ENCODE measurements at places on chromosomes 3 and 15.

DNA sequence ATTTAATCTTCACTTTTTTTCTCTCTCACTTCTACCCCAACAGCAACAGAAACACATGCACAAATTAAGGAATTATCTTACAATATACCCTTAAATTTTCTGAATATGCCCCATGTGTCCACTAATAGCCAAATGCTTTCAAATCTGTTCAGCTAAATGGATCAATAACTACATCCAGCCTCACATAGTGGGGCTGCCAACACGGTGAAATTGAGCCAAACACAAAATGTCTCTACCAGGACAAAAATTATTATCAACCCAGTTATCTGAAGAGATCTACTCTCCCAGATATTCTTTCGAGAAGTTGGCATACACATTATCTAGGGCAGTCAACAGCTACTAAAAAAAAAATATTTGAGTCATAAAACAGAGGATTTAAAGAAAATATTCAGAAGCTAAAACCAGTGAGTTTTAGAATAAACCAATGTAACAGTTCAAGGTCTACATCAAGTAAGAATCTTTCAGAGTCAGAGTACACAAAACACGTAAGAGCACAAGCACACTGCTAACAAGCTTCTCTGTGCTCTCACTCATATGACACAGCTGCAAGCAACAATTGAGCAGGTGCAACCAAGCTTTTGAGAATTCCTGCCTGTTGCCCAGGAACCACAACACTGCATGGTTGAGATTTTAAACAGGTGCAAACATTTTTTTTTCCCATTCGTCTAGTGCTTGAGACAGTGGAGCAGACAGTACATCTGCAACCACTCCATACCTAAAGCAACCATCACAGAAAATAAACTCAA lies 247.7 kb downstream of the ZBTB20 start:
- no peak for DNase-seq

GRCh38 chr3:172536993-172537419 lies 13.8 kb upstream of the TNFSF10 start:
- no peak for DNase-seq

GRCh38 chr3:45553469-45553974 lies 41.0 kb upstream of the LIMD1 start:
- DNase-seq, result no peak

DNA sequence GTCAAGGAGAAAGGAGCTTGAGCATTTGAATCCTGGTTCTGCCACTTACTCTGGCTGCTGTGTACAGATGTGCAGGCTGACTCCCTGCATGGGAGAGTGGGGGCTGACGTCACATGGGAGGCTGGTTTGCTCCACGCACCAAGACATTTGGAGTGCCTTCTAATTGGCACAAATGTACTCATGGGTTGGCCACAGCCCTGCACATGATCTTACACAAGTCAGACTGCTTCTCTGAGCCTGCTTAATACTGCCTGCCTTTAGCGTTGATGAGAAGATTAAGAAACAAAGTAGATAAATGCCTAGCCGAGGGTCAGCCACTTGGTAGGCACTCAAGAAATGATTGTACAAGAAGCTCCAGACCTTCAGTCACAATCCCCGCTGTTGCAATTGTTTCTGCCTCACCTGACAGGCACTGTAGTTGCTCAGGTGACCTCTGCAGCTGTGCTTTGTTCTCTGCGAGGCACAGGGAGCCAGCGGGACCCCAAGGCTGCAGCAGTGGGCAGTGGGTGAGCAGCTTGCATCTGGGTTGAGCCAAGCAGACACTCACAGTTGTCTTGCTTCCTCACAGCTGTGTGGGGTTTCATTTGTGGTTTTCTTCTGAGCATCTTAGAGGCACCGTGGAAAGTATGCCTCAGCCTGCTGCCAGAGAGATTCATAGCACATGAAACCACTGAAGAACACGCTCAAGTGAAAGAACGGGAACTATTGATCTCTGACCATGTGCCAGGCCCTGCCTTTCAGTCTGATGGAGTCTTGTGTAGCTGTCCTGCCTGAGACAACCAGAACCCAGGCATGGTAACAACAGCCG lies 33.1 kb downstream of the GRK7 start:
- DNase-seq, result peak; percentile 50

GRCh38 chr3:10223676-10224639 lies 24.3 kb upstream of the TATDN2 start:
- no peak for DNase-seq

- DNase-seq, result no peak
Measured at GRCh38 chr3:105899516-105899915, 30.7 kb upstream of the CBLB start.

DNA sequence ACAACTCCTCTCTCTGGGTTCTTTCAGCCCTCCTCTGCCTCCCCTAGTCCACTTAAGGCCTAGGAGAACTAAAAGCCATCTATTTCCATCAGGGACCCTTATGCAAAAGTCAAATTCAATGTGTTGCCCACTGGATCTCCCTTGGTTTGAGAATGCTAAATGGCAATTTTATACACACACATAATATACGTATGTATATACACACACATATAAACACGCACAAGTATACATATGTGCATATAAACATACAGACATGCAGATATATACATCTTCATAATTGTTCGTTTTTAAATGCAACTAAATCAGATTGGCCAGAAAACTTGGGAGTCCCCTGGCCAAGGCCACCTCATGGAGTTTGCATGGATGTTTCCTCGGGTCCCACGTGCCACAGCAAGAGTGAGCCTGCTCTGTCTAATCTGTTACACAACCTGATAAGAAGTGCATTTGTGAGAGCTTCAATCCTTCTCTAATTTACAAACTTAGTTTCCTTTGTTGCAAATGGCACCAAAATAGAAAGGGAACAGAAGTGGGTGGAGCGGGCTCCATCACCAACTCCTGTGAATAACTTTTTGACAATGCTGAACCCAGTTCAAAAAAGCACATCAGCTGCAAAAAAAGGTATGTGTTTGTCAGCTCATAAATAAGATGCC lies 84.2 kb downstream of the FOXP1 start:
- no peak for DNase-seq

- no peak for DNase-seq
Measured at GRCh38 chr15:71458089-71458660, 342.9 kb downstream of the THSD4 start.

DNA sequence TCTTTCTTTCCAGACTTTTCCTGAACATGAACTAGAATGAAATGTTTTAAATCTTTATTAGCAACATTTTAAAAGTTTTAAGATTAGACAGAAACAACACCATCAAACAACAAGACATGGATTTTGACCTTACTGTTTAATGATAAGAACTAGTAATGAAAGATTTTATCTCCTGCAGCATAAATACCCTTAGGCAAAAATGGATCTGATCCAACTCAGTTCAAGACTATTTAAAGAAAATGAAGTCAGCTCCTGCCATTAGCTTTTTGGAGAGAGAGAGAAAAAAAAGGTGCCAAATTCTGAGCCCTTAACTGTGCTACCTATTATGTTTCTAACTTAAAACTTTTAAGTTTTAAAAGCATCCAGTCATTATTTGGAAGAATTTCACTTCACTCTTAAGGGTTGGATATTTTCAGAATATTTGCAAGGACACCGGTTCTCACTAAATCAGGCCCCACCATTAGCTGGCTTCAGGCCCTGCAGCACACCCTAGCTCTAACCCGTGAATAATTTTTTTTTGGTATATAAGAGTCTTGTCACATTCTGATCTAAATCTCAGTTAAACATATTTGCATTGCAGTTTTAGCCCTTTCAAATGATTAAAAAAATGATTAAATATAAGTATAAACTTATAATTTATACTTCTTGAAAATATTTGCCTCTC lies 60.0 kb downstream of the NR1I2 start:
- DNase-seq, result no peak

GRCh38 chr3:18988614-18989229 lies 159.6 kb upstream of the KCNH8 start:
- no peak for DNase-seq

- DNase-seq, result no peak
Measured at GRCh38 chr3:136106101-136106500, 90.0 kb downstream of the MSL2 start.

DNA sequence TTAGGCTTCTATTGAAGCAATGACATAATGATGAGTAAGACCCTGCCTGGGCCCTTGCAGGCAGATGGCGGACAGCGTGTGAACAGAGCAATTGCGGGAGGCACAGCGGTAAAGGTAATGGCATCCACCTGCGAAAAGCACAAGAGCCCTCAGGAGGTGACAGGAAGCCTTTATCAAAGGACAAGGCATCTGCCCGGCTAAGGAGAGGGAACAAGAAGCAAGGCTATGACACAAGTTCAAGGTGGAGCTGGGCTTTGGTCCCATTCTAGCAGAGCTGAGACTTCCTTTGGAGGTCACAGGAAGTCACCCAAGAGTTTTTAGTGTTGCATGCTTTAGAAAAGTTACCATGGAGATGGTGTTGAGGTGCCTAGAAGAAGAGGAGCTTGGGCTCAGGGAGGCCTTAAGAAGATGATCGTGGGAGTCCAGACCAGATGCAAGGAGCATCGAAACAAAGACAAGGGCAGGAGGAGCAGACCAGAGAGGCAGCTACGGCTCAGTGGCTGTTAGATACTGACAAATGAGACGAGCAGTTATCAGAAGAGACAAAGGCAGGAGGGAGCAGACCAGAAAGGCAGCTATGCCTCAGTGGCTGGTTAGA lies 34.5 kb downstream of the OSBPL10 start:
- DNase-seq, result no peak

- DNase-seq, result no peak
Measured at GRCh38 chr3:136067211-136067610, 101.7 kb downstream of the PPP2R3A start.

DNA sequence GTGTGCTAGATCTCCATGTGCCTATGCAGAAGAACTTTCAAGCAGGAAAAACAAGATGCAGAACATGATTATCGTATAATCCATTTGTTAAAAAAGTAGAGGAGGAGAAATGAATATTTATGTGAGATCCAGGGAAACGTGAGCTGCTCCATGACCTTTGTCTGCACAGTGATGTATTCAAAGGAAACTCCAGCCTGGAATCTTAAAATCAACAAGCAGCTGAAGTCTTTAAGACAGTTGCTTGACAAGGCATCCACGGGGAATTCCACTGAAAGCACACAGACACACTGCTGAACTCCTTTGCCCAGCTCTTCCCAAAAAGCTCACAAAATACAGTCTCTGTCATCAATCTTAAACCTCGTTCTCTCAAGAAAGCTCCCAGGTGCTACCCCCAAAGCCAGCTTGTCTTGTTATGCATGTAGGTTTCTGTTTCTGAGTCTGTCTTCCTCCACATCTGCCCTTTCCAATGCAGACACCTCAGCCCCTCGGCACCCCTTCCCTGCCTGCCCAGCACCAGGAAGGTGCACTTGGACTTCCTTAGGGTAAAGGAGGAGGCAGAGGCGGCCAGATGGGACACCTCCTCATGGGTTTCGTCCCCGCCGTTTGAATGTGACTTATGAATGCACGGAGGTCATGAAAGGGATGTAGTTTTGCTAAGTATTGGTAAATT lies 28.7 kb downstream of the LRRK1 start:
- no peak for DNase-seq

DNA sequence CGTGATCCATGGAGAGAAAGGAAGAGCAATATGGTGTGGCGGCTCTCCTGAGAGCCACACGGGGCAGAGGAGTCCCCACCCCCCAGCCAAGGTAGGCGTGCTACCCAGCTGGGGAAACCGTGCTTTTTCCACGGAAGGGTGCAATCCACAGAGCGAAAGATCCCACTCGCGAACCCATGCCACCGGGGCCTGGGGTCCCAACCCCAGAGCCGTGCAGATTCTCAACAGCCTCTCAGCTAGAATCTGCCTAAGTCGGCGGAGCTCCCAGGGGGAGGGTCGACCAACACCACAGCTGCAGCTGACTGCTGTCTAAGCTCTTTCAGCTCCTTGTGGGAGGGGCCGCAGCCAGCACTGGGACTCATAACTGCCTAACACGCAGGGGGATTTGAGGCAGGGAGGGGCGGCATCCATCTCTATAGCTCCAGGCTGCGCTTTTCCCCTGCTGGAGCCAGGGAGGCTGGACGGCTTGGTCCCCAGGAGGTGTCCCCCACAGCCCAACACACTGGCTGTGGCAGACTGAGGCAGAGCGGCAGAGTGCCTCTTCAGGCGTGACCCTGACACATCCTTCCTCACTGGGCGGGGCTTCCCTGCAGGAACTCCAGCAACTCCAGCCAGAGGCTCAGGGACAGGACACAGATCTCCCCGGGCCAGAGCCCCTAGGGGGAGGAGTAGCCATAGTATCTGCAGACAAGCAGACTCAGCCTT lies 107.6 kb upstream of the ZBTB20 start:
- DNase-seq, result no peak

- DNase-seq, result no peak
Measured at GRCh38 chr15:41773729-41774061, 589 bp upstream of the MAPKBP1 start.

DNA sequence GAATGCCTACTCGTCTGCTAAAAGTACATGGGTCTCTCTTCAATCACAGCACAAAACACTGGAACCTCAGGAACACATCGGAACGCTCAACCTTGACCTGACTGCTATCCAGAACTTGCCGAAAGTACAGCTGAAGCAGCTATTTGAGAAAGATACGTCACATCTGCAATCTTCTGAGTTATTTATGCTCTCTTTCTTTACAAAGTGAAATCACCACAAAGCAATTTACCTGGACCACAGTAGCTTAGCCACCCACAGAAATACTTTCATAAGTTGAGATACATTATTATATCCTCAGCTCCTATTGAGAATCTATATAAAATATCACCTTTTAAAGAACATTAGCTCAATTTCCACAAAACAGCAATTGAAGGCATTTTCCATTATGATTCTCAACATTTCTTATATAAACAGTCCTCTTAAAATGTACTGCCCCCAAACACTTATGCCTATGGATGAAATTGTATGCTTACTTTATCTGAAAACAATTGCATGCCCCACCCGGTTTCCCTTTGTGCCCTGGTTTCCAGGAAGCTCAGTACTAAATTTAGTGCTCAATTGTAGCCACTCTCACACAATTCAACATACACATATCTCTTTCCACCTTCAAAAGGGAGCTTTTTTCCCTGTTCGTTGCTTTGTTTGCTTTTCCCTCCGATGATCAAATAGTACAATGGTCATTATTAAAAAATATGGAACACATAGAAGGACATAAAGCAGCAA lies 31.8 kb downstream of the HEG1 start:
- DNase-seq, result no peak

DNA sequence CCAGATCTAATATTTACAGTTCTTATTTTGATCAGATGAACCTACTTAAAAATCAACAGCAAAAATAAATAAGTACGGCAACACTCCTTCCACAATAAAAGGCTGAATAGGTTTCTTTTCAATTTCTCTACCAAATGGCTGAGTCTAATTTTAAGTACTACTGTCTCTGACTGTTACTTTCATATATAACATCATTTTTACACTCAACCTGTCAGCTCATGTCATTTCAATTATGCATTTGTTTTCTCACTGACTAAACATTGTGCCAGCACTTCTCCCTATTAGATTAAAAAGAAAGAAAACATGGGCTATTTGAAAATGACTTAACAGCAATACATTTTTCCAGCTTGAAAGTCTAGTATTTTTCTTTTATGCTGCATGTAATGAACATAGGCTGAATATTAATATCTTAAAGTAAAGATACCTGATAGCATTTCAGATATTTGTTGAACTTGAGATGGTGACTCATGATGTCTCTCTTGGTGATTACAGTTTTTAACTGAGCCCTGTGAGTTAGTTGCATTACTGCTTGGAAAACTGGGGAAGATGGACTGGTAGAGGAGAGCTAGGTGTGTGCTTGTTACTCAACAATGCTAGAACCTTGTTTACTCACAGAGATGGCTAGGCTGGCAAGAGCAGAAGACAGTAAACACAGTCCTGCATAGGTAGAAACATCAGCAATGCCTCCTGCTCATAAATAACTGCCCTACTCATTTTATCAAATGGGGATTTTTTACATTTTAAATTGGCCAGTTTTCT lies 73.9 kb downstream of the PEX5L start:
- no peak for DNase-seq

- no peak for DNase-seq
Measured at GRCh38 chr3:117743993-117744392, 1034.4 kb downstream of the TUSC7 start.

- no peak for DNase-seq
Measured at GRCh38 chr3:50356553-50356952, 2.8 kb downstream of the TMEM115 start.
